ENCODE measurements at places on chromosomes 5 and 9.

- DNase-seq: no peak
Observed at GRCh38 chr5:54727874-54728587, 210.5 kb downstream of the SNX18 start.

DNA sequence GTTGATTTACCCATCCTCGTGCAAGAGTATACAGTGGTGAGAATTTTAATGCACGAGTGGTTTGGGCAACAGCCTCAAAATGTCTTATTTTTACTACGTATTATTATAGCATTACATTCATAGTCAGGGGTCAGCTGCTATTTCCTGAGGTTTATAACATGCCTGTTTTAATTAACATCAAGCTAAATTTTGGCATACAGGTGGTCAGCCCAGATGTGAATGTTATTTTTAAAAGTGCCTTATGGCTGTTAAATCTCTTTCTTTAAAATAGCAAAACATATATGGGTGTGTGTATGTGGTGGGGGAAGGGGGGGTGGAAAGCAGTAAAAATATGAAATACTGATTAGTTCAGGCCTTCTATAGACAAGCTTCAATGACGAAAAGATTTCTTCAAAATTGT is 424.5 kb upstream of the CLINT1 start:
- no peak for DNase-seq

GRCh38 chr5:158382473-158382872 is 523.5 kb upstream of the CLINT1 start:
- peak; percentile 4 for DNase-seq

DNA sequence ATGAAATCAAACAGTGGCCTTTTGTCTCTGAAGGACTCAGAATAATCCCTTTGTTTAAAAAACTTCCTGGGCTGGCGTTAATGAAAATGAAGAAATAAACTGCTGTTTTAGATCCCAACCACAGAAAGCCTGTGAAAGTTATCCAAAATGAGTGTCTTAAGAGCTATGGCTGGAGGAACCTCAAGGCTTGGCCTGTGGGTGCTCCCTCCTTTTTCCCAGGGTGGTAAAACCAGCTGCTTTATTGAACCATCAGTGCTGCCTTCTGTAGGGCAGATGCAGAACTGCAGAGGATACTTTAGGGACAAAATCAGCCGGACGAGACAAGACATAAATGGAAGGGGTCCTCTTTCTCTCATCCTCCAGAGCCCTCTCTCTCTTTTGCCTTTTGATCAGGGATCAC is 100.9 kb downstream of the SMARCA2 start:
- DNase-seq: no peak

DNA sequence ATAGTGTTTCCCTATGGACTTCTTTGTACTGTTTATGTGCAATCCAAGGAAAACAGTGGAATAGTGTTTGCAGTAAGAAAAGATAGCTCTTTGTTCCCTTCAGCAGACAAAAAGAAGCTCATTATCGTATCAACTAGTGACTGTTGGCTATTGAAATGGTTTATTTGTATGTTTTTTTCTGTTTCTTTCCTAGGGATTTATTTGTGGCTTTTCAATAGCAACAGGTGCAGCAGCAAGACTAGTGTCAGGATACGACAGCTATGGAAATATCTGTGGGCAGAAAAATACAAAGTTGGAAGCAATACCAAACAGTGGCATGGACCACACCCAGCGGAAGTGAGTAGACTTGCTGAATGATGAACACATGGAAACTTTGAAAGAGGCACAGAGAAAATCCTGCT is 65.1 kb downstream of the SLC44A1 start:
- DNase-seq: no peak

DNA sequence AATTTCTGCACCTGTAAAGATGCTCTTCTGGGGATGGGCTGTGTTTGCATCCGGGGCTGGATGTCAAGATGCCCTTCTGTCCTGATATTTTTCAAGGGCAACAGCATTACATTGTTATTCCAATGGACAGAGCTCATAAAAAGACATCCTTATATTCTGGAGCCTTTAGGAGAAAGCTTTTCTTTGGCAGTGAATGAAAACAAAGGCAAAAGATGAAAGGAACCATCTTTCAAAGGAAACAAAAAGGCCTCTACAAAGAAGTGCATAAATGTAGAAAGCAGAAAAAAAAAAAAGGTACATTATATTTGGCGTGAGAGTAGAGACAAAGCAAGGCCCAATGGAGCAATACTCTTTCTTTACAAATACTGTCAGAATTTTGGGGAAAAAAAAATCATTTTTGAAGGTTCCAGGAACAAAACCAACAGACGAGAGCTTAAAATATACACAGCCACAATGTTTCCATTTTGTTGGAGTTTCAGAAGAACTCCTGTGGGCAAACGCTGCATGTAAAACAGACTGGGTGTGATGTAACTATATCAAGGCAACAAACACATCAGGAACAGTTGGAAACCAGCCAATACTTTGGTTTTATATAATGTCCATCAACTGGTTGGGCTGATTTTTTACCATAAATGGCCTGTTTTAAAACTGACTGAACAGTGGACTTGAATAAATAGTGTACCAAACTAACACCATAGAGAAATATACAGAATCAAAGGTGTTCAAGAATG is 885.6 kb upstream of the DMAC1 start:
- DNase-seq: no peak

DNA sequence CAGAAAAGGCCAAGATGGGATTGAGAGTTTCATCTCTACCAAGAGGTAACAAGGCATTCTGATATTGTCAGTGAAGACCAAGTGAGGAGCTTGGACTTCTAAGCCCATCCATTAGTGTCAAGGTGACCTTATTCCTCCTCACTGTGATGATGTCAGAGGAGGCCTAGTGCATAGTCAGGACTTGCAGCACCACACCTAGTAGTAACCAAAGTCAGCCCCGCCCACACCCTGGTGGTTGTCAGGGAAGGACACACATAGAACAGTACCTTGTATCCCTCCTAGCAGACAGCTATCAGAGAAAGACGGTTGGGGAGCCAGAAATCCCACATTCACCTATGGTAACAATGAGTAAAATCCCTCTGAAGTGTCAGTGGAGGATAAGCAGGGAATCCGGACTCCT is 111.7 kb downstream of the AP3B1 start:
- no peak for DNase-seq

DNA sequence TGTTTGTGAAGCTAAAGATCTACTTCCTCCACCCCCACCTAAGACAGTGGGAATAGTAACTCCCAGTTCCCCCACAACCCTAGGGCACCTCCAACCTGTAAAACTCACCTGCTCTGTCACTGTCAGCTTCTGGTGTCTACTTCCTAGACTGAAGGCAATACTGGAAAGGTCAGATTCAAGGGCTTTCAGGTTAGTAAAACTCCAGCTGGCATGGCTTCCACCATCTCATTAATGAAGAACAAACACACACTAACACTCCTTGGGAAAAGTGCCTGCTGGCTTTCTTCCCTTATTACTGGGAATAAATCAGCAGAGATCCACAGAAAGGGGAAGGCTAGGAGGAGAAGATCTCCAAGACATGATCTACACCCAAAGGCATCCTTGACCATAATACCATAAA is 109.9 kb downstream of the TMEM174 start:
- DNase-seq: no peak

DNA sequence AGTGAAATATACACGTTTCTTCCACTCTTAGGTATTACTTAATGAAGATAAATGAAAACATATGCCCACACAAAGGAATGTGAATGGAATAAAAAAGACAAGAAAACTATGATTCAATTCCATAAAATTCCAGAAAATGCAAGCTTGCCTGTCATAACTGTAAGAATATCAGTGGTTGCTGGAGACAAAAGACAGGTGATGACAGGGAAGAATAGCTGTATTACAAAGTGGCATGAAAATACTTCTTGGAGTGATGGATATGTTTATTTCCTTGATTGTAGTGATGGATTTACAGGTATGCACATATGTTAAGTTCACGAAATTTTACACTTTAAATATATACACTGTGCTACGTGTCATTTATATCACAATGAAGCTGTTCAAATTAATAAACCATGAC is 553.3 kb downstream of the HTR1A start:
- DNase-seq: no peak

- DNase-seq: no peak
Observed at GRCh38 chr9:134627417-134628353, 13.9 kb upstream of the COL5A1 start.

GRCh38 chr9:110047232-110047954 is 160.6 kb downstream of the C9orf152 start:
- DNase-seq: no peak

GRCh38 chr5:77839691-77840090 is 63.6 kb upstream of the TBCA start:
- DNase-seq: no peak

GRCh38 chr5:59079622-59080620 is 497.0 kb downstream of the RAB3C start:
- no peak for DNase-seq

DNA sequence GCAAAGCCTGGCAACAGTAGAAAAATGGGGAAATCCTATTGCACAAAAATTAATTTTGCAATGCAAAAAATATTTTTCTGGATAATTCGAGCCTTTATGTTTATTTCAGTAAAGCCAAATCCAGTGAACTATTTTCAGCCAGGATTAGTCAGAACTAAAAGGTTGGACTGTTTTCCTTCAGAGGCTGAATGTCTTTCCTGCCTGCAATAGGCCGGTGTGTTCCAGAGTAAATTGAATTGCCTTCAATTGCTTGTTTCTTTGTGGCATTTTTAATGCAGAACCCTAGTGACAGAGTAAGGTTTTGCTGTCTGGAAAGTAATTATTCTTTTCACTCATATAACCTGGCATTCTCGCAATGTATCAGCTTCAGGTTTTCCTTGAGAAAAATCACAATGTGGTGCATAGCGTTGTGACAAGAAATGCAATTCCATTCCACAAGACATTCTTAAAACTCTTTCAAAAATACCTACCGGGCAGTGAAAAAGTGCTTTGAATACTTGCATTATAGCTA is 183.7 kb downstream of the GLIS3 start:
- no peak for DNase-seq

DNA sequence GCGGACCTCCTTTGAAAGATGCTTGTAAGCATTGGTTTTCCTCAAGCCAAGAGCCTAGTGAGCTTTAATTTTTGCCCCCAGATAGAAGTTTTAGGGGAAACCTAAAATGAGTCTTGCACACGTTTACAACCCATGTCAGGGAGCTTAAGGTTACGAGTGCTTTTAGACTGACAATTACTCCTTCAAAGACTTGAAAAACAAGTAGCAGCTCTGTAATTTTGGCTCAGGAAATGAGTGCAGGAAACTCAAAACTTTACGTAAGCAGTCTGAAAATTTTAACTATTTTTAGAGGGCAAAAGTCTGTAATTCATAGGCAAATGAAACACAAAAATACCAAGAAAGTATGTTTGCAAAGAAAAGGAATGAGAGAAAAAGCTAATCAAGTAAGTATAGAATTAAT is 36.8 kb downstream of the UBE2QL1 start:
- no peak for DNase-seq

DNA sequence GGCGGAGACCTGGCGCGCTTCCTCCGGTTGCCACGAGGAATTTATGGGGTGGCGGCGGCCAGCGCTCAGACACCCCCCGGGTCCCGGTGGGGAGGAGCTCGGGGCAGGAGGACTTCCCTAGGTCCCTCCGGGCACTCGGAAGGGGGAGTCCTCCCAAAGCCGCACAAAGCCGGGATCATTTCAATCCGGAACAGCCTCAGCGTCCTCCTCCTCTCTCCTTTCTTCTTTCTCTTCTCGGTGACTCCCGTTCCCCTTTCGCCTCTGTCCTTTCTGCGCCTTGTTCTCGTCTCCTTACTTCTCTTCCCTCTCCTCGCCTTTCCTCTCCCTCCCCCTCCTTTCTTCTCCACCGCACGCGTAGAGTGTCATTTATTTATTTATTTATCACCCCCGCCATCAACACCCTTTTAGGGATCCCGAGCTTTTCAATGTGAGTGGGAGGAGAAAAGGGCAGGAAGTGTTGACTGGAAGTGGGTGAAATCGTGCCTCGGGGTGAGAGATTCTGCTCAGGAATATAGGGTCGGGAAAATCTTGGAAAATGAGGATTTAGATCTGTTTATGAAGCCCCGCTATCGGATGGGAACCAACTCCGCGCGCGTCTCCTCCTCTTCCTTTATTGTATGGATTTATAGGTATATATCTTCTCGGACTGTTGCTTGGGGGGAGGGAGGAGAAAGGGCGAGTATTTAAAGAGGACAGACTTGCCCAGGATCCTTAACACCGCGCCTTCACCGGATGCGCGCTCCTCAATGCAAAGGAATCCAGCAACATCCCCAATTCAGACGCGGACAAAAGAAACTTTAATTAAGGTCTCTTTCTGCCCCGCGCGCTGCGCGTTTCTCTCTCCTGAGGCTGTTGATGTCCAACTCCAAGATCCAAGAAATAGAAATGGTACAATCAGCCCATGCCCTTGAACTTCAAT is 2.0 kb upstream of the ZNF462 start:
- DNase-seq: no peak

GRCh38 chr9:87434366-87434765 is 63.3 kb upstream of the DAPK1 start:
- no peak for DNase-seq

DNA sequence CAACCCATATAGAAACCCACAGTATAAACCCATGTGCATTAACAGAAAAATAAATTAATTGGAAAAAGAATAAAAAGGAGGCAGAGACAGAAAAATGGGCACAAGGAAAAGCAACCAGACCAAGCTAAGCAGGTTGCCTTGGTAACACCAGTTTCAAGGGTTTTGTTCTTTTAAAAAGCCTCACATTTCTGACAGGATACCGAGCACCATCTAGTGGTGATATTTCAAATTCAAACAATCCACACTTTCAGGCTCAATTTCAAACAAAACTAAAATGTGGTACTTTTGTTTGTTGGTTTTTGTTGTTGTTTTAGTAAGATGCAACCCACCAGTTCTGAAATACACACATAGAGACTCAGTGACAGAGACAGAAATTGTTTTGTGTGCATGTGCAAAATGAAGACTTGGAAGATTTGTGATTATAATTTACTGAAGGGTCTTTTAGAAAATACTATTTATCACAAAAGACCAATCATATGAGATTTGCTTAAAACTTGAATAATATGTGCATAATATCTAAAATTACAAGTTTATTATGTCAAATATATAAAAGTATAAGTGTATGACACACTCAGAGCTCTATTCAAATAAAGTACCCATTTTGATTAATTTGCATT is 318.2 kb downstream of the SLCO4C1 start:
- no peak for DNase-seq

Measured in esophagus squamous epithelium (tissue), 5 donors.